Stimulated activated CD4-positive, alpha-beta T cell treated with anti-CD3 and anti-CD28 coated beads, TNF-alpha, amount 100 ng/mL, for 1 hour (primary cell): ENCODE measurements at places on chromosomes 7 and 10.

GRCh38 chr10:61279400-61279799, 173.8 kb downstream of the TMEM26 start:
- no peak for DNase-seq

DNA sequence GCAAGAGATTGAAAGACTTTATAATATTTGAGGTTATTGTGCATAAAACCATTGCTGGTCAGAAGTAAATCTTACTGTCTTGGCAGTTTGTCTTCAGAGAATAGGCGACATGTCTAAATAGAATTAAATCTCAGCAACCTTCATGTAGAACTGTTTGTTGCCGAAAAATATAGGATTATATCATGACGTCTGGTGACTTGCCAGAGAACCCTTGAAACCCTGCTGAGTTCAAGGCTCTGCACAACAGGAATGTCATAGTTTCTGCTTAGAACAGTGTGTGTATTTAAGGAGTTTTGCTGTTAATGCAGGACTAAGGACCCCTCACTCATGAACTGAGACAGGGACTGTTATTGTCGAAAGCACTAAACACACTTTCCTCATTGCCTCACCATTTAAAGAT, 206.4 kb upstream of the ETV1 start:
- no peak for DNase-seq

GRCh38 chr7:86706406-86706805, 62.7 kb downstream of the GRM3 start:
- no peak for DNase-seq

DNA sequence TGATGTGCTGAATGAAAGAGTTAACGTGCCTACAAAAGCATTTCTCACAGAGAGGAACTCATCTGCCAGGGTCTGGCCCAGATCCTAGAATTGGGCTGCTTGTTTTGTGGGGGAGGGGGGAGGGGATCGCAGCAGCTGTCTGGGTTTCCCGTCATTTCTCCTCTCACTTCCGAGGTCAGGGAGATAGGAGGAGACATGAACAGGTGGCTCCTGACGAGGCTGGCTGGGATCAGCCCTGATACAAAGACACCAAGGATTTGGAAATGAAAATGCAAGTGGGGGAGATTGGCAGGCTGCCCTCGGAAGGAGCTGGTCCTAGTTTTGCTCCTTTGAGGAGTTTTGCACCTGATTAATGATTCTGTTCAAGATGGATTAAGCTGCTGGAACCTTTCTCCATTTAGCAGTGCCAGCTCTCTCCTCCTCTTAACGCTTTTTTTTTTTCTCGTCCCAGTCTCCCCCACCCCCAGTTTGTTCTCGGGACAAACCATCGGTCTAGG, 86.8 kb upstream of the KMT2C start:
- no peak for DNase-seq

- no peak for DNase-seq
Observed at GRCh38 chr10:101140084-101140949, 9.2 kb downstream of the TLX1 start.

DNA sequence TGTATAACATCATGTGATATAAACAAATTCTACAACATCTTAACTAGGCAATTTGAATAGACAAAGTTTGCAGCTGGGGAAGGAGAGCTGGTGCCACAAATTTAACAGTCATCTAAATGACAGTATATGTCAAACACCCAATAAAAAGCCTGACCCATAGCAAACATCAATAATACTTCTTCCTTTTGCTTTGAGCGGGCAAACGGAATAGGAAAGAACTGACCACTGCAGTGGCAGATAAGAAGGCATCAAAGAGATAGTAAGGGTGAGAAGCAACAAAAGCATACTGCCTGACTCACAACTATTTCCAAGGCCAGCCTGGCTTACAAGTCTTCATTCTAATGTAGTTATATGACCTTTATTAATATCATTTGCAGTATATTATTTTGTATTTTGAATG, 99.9 kb downstream of the LRRN3 start:
- DNase-seq = no peak

DNA sequence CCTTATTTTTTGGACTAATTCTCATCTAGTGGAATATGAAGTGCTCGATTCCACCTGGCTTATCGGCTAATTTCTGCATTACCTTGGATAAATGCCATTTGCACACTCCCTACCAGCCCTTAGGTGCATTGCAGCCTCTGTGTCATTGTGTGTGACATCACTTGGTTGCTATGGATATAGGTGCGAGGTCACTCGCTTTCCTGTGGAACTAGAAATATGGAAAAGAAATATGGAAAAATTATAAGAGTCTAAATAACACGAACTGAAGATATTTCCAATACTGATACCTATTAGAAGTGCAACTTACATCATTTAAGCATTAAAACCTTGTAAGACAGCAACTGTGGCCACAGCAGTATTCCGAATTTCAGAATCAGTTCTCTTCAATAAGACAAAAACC, 2.0 kb downstream of the YWHAG start:
- DNase-seq = no peak

- DNase-seq = no peak
Observed at GRCh38 chr10:121500701-121501332, 97.4 kb downstream of the FGFR2 start.

DNA sequence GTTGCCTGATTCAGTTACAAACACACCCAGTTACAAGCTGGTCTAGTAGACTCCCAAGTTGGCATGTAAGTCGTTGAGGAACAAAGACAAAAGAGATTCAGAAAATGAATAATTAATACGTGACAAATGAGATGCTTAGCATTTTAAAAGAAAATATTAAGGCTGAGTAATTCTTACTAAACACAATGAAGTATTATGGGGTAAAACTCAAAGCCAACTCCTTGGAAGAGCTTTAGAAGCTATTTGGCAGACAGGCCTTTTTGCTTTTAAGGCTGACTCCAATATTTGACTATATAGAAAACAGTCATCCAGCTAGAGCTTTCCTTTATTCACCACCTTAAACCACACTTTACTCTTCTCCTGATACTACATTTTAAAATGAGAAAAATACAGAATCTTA, 5.4 kb downstream of the TRDMT1 start:
- DNase-seq = no peak

GRCh38 chr7:116911801-116912200, 41.5 kb upstream of the ST7 start:
- DNase-seq = no peak
